Activated naive CD8-positive, alpha-beta T cell treated with anti-CD3 and anti-CD28 coated beads, Interleukin-2, amount 50 U/mL, for 16 hours (primary cell): ENCODE measurements at places on chromosomes 5 and 9.

- DNase-seq, result peak; percentile 44
These were observed 25.0 kb upstream of the TDRD7 start for GRCh38 chr9:97386733-97387503.

- no peak for DNase-seq
These were observed 72.4 kb downstream of the KIAA0825 start for GRCh38 chr5:94545870-94546625.

DNA sequence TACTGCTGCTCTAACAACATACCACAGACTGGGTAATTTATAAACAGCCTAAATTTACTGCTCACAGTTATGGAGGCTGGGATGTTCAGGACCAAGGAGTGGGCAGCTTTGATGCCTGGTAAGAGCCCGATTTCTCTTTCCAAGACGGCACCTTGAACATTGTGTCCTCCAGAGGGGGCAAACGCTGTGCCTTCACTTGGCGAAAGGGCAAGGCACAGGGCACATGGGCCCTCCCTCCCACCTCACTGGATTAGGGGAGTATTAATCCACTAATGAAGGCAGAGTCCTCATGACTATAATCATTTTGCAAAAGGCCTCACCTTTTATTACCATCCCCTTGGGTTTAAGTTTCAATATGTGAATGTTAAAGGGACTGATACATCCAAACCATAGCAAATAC, 397.7 kb downstream of the TMEM38B start:
- no peak for DNase-seq

DNA sequence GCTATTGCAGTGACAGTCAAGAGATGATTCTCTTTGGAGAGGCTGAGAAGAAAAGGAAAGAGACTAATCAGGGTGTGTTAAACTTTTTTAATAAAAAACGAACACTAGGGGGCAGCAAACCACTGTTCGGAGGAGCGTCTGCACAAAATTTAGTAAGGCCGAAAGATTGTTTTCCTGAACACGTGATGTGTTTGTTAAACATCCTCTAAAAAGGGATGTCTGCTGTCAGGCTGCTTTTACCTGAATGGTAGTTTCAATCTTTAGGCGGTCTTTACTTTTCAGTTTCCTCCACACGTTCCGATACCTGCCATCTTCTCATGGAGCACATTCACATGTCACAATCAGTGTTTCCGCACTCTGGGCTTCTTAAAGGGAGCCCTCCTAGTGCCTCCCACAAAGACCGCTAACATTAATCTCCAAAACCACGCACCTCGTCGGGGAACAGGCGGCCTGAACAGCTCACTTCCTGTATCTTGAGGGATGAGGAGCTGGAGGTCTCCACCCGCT, 125.2 kb downstream of the GPBP1 start:
- no peak for DNase-seq
